ENCODE measurements at places on chromosomes 13 and 19.

GRCh38 chr13:27790523-27790922 lies 1.8 kb upstream of the GSX1 start:
- no peak for DNase-seq

DNA sequence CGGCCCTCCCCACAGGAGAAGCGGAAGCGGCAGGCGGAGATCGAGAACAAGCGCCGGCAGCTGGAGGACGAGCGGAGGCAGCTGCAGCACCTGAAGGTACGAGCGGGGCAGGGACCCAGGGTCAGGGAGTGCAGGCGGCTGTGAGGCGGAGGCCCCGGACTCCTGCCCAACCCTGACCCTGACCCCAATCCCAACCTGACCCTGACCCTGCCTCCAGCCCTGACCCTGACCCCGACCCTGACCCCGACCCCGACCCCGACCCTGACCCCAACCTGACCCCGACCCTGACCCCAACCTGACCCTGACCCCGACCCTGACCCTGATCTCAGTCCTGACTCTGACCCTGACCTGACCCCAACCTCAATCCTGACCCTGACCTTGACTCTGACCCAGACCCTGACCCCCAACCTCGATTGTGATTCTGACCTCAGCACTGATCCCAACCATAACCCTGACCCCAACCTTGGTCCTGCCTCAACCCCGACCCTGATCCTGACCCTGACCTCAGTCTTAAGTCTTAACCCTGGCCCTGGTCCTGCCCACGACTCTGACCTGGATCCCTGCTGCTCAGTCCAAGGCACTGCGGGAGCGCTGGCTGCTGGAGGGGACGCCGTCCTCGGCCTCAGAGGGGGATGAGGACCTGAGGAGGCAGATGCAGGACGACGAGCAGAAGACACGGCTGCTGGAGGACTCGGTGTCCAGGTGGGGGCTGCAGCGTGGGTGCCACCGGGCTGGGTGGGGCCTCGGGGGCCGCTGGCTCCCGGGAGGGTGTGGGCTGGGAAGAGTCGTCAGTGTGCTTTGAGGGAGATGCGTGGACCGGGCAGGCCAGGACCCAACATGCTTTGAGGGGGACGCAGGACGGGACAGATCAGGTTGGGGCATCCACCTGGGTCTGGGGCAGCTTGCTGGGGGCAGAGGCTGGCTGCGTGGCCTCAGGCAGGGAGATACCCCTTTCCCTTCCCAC lies 18.5 kb downstream of the PALM start:
- DNase-seq: no peak

- no peak for DNase-seq
These were observed 895 bp downstream of the B3GNT8 start for GRCh38 chr19:41426116-41426841.

DNA sequence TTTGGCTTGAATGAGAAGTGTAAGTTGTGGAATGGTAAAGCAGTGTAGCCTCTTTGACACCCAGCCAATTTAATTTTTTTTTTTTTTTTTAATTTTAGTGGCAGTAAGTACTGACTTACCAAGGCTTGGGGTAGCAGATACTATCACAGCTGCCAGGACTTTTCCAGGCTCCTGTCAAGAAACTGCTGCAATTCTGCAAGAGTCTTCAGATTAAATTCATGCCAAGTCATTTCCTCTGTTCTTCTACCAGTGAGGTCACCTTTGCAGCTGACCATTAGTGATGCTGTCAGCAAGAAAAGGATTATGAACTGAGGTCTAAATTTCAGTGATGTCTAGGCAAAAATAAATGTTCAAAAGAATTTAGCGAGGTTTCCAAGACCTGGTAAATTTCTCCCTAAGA lies 91.2 kb downstream of the GGACT start:
- no peak for DNase-seq

GRCh38 chr19:47351548-47351947 lies 2.4 kb downstream of the DHX34 start:
- DNase-seq: no peak

DNA sequence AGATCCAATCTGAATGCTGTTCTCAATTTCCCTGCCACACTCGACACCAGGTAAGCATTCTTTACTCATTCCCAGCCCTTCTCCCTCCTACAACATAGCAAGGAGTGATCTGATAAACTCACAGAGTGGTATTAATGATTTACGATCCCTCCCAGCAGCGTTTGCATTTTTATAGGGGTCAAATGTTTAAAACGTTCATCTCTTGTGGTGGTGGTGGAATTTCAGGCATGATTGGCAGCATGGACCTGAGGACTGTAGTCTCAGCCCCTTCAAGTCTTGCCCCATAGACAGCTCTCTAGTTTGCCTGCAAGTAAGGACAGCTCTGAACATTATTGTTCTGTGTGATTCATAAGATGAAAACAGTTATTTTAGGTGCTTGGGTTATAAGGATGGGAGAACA lies 565.7 kb downstream of the EFNB2 start:
- DNase-seq: no peak

- DNase-seq: no peak
These were observed 470.3 kb upstream of the SLITRK6 start for GRCh38 chr13:86269511-86269910.

DNA sequence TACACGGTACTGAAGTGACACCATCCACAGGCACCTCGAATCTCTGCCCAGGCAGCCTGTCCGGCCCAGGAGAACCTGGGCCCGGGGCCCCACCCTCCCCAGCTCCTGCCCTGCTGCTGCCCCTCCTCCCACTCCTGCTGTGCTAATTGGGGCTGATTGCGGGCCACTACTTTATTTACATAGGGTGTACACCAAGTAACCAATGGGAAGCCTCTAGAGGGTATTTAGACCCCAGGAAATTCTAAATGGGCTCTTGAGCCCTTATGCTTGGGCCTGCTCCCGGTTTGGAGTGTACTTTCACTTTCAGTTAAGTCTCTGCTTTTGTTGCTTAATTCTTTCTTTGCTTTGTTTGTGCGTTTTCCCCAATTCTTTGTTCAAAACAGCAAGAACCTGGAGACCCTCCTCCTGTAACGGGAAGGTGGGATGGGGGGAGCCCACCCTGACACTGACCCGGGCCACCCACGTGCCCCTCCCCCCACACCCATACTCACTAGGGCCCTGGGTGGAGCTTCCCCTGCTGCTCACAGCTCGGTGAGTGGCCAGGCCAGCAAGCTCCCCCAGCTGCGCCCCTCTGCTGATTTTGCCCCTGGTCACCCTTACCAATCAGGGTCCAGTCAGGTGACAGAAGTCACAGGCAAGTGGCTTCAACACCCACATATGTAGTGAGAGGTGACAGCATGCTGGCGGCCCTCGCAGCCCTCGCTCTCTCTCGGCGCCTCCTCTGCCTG lies 9.4 kb downstream of the SCGB2B2 start:
- DNase-seq: no peak

DNA sequence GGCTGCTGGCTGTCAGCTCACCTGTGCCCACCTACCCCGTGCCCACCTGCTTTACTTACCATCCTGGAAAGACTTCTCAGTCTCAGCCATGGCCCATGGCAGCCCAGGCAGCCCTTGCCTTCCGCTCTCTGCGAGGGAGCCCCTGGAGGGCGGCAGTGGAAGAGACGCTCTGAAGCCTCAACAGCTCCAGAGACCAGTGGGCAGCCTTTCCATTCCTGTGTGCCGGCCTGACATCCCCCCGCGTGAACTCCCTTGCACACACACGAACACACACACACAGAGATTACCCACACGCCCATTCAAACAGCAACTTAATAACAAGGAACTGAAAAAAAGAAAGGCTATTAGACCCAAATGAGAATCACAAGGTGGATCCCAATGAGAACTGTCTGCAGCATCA lies 14.2 kb upstream of the RASA3 start:
- DNase-seq: no peak

DNA sequence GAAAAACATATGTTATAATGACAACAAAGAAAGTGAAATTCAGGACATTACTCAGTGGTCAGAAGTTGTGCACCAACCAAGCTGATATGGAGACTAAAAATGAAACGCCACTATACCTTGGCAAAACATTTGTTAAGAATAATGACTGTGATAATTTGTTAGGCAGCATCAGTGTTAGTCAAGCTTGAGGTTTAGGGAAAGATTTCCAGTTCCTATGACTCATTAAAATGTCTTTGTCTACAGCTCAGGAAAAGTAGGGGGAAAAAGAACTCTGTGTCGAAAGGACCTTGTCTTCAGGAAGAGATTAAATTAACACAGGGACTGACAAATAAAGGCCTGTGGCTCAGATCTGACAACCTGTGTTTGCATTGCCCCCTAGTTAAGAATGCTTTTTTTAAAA lies 764.1 kb upstream of the SLITRK6 start:
- DNase-seq: no peak
